ENCODE measurements at places on chromosomes 4 and X.

DNA sequence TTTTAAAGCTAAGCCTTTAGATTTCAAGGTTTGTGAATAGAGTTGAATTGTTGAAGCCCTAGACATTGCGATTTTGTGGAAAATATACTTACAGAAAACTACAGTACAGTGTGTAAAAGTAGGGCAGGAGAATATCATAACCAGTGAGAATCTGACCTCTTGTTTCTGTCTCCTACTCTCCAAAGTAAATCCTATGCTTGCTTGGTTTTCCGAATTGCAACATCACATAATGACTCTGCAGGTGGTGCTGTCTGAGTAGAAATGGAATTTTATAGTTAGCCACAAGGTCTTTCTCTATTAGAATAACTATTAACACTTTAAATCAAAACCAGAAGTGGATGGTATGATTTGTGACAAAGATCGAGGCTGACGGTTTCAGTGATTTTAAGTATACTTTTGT lies 505.6 kb downstream of the RAPGEF2 start:
- DNase-seq: no peak

- DNase-seq: no peak
These were observed 2.8 kb downstream of the EREG start for GRCh38 chr4:74367656-74368290.

GRCh38 chr4:157300701-157301100 lies 80.2 kb downstream of the GRIA2 start:
- DNase-seq: no peak

GRCh38 chr4:159106636-159107035 lies 3.8 kb downstream of the RAPGEF2 start:
- no peak for DNase-seq

DNA sequence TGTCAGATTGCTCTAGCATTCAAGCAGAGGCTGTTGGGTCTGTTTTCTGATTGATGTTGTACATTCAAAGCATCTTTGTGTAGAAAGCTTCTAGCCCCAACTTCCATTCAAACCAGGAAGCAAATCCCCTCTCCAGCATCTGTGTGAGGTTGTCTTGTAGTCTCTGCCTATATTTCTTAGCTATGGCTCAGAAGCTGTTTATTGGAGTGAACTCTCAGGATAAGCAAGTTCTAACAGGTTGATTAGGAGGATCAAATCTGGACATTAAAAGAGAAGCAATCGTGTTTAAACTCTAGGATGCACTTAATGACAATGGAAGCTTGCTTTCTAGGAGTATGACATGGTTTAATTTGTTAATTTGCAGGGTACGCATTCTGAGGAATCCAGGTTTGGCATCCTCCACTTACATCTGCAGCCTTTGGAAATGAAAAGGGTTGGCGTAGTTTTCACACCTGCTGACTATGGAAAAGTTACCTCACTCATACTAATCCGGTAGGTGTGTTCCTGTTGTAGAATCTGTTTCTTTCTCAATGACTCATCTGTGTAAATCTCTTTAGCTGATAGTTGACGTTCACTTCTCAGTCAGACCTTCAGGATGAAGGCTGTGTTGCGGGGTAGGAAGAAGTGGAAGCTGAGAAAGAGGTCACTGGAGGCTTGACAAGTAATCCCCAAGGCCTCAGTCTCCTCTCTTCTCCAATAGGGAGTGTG lies 88.0 kb upstream of the TLR2 start:
- DNase-seq: no peak

DNA sequence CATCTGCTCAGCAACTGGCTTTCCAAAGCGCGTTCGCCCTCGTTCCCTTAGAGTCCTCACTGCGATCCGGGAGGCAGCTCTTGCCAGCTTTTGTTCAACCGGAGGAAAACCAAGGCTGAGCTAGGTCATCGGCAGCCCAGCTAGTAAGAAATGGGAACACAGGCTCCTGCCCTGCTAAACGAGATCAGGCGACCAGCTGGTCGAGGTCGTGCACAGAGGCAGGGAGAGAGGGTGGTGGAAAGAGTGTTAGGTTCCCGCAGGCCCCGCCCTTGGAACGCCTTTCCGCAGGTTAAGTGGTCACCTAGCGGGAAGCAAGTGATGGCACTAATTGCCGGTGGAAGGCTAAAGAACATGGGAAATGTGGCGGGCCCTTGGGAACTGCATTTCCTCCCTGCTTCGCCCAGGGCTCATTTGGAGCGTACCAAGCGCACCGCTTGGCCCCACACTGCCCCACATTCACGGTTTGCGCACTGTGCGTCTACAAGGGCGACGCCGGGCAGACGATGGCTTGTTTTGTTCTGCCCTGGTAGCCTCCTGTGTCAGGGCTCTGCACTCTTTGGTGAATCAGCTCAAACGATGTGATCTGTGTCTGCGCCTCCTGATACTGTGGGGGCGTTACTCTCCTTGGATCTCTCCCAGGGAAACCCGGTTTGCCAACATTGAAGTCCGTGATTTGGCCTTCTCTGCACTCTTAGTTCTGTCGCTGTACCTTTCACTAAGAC lies 7.2 kb upstream of the PRDM8 start:
- DNase-seq: no peak

DNA sequence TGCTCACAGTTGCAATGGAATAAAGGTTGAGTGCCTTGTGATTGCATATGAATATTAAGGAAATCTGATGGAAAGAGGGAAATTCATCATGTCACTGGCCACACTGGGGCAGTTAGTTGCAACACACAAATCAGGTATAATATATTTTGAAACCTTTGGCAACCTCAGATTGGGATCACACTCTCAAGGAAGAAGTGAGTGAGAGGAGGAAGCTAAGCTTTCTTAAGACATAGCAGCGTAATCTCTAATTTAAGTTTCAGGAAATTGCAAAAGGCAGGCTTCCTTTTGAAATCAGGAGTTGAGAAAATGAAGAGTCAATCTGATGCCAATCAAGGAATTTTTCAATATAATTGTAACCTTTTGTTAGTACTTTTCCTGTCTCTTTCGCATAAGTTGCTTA lies 12.3 kb upstream of the CLTRN start:
- DNase-seq: no peak

DNA sequence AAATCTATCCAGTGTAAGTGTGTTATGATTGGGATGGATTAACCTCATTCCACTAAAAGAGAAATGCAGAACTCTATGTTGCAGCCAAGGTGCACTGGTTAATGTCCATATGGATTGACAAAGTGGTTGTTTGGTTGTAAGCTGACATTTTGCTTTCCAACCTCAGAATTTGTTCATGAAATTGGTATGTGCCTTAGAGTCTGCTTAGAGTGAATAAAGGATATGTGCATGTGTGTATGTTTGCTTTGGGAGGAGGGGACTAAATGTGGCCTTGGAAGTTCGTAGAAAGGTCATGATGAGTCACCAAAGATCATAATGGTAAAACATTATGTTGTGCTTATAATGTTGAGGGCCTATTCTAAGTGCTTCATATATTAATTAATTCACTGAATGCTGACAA lies 44.1 kb upstream of the MBNL3 start:
- DNase-seq: no peak

DNA sequence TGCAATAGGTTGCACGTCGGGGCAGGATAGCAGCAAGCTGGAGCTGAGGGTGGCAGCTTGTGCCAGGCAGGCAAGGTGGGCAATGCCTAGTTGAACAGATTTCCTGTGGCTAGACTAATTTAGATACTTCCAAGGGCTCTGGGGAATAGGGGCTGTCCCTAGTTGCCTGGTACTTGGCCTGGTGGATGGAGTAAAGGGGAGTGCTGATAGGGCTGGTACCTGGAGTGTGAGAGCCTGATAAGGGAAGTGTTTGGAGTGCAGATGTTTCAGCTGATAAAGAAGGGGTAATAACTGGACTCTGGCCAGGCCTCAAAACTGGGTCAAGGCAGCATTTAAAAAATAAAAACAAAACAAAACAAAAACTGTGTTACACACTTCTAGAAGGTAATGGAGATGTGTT lies 665.5 kb downstream of the CCSER1 start:
- no peak for DNase-seq

DNA sequence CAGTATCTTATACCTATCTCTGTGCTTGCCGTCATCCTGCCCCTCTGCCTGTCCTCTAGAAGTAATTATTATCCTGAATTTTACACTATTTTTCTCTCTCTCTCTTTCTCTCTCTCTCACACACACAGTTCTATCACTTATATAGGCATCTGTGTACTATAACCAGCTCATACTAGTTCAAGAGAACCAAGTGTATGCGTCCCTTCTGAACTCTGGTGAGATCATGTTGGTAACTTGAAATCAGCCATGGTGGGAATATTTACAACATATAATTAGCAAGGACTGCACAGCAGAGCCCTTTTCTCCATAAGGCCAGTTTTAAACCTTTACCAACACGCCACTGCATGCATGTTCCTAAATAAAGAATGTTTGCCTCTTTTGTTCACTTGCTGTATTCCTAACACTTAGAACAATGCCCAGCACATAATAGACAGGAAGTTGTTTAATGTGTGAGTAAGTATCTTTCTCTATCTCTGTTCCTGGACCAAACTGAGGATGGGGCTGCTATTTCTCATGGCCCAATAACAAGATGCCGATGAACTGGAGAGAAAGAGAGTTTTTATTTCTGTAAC lies 51.1 kb upstream of the IL21 start:
- DNase-seq: no peak

DNA sequence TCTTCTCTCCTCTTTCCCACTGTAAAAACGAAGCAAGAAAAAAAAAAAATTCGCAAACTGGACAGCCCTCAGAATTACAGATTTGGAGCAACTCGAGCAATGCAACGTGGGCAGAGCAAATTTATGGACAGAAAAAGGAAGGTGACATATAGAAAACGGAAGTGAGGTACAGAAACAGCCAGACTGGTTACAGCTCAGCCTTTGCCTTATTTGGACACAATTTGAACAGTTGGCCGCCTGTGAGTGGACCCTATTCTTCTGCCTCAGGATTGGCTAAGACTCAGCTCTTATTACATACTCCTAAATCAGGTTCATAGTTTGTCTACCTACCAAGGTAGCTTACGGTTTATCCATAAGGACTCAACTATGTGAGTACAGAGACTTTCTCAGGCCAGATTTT lies 98.8 kb downstream of the SOWAHB start:
- no peak for DNase-seq

- peak; percentile 19 for DNase-seq
These were observed 100.7 kb downstream of the EFNB1 start for GRCh38 chrX:68929332-68930150.

GRCh38 chr4:185286571-185286970 lies 77.2 kb downstream of the SNX25 start:
- DNase-seq: no peak

DNA sequence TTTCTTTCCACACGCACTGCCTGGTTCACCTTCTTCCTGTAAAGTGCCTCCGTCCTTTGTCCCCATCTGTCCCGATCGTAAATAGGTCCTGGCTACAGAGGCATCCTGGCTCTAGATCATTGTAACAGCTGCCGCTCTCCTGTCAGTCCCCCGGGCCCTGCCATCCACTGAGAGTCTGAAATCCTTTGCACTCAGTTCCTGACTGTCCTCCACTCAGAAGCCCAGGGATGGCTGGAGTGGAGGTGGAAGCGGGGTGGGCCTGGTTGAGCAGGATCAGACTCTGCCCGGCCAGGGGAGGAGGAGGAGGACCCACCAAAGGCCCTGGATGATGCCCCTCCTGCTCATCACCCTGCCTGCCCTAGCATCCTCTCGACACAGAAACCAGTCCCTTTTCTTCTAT lies 29.8 kb downstream of the PIGG start:
- no peak for DNase-seq

DNA sequence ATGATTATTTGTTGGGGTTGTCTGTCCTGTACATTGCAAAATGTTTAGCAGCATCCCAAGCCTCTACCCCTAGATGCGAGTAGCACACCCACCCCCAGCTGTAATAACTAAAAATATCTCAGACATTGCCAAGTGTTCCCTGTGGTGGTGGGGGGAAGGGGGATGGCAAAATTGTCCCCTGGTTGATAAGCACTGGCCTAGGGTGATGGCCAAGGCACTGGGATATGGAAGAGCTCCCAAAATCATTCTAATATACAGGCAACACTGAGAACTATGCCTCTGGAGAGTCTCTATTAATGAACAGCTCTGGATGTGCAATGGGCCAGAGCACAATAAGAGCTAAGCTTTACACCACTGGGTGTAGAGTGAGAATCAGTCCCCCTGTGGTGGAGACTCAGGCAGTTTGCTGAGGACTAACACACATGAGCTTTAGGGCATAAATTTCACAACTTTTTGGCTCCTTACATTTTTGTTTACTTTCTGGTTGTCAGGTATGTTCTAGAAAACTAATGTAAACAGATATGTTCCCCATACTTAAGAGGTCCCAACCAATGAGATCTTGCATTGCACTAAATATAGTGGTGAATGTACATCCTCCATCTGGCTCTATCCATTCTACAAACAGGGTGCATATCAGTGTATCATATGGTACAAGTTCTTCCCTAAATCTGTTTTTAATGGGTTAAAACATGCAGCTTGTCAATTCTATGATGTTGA lies 34.5 kb downstream of the EDNRA start:
- DNase-seq: no peak

- DNase-seq: no peak
These were observed 270.1 kb upstream of the ARSJ start for GRCh38 chr4:114249561-114249960.

DNA sequence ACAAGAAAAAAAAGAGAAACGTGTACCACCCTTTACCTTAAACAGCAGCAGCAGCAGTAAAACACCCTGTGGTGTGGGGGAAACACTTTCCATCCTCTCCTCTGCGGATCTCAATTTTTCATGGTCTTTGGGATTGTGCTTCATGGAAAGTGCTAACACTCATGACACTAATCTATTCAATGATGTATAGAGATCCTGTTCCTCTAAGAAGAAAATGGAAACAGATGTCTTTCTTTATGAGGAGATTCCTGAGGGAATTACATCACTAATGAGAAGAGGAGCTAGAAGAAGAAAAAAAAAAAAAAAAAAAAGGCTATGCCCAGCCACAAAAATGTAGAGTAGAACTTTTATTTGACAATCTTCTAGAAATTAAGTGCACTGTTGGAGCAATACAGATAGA lies 62.9 kb upstream of the NDST3 start:
- DNase-seq: no peak

DNA sequence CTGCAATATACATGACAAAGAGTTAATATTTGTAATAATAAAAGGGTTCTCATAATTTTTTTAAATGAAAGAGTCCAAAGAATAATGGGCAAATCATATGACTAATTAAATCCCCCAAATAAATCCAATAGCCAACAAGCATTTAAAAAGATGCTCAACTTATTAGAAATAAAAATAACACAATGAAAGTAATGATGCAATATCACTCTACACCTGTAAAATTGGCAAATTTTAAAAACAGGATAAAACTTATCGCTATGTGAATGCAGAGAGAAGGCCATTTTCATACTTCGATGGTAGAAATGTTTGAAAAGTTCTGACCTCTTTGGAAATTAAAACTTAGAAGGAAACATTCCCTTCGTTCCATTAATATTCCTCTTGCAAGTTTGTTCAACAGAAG lies 1.9 kb downstream of the F8 start:
- DNase-seq: no peak

DNA sequence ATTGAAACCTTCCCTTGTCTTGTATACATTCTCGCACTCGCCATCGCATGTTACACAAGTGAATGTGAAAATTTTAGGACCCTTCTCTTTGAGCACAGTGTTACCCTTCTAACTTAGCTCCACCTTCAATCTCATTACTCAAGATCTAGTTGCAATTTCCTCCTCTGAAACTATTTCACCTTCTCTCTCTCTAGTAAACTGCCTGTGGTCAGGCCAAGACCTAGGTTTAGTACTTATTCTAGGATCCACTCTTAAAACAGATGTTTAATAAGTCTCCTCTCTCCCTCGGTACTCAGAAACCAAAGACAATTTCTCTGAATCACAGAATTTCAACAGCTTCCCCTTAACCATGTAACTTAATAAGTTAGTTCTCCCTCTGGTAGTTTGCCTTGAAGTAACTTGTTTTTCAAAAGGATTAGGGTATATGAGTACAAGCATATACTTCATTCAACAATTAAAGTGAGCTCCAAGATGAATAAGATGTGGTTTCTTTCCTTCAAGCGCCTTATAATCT lies 156.0 kb downstream of the SH3KBP1 start:
- no peak for DNase-seq
